Suppressor macrophage treated with lipopolysaccharide for 1 hour (primary cell): ENCODE measurements at places on chromosomes 1 and 21.

DNA sequence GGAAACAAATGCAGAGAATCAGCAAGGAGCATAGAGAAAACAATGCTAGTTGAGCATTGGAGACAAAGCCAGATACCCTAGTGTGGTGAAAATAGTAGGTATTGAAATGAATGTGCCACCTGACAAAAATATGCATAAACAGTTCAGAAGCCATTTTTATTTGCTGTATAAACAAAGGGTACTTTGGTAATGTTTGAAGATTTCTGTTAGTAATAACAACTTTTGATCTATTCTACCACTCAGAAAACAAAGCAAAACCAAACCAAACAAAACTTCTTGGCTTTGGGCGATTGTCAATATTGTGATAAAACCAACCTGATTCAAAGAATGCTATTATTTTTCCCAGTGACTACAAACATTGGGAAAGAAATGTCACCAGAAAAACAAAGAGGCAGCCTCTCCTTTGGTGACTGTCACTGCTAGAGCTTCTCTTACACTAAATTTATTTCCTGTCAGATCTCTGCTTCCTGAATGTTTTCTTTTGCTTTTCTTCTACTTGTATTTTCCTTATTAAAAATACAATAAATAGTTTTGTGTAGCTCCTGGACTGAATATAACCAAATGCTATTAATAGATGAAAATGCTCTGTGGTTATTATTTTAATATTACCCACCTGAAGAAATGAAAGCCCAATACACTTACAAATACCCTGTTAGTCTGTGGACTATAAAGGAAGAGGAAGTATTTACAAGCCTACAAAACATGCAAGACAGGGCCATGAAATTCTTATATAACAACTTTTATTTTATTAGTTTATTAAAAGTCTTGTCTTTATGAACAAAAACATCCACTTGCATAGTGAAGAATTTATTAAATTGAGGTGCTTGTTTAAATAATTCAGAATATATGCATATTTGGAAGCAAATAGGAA, 5.7 kb downstream of the ATP6V1G3 start:
- no peak for DNase-seq

- DNase-seq = peak; percentile 5
These were observed 162.7 kb downstream of the ZNF648 start for GRCh38 chr1:181898773-181899172.

GRCh38 chr1:66552829-66553228, 18.9 kb downstream of the SGIP1 start:
- DNase-seq = no peak

GRCh38 chr1:48227165-48228013, 4.9 kb downstream of the SLC5A9 start:
- peak; percentile 13 for DNase-seq

DNA sequence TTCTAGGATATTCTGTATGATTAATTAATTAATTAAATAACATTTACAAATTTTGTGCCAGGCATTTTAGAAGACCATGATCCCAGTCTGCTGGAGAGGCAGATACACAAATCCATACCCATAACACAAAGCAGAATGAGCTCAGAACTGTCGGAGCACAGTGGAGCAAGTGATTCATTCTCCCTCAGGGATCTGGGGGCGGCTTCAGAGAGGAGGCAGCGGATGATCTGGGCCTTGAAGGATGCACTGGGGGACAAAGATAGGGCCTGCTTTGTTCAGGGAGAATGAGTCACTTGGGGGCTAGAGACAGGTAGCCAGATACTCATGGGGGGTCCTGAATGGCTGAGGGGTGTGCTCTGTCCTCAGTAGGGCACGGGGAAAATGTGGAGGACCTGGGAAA, 50.9 kb upstream of the TRABD2B start:
- DNase-seq = no peak

DNA sequence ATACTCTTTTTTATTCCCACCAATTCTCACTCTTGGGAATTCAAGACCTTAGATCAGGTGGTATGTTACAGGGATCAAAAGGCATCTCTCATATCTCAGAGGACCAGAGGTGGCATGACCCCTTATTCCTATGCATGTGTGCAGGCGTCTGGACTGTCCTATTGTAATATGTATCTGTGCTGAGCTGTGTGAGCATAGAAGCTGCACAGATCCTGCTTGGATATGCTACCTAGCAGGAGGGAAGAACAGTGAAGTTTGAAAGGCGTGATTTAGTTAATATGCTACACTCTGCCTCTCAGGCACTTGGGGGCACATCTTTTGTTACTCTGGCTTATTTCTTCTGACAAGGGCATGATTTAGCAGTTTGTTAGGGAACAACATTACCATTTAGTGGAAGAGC, 86.7 kb upstream of the ZRANB2 start:
- DNase-seq = no peak

GRCh38 chr1:39625462-39626273, 13.8 kb downstream of the HEYL start:
- no peak for DNase-seq

DNA sequence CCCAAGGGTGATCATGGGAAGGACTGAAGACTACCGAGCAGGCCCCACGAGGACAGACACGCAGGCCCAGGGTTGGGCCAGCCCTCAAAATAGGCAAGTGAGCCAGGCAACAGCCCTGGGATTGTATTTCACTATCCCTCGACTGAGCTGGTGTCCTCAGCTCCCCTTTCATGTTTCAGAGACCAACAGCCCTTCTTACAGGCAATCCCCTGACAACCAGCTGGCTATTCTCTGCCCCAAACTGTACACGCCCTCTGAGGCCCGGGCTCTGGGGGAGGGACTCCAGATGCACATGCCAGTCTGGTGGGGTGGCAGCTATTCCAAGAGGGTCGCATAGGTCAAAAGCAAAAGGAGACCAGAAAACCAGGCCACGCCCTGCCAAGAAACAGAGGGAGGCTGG, 243.0 kb downstream of the TOMM20 start:
- DNase-seq = no peak

DNA sequence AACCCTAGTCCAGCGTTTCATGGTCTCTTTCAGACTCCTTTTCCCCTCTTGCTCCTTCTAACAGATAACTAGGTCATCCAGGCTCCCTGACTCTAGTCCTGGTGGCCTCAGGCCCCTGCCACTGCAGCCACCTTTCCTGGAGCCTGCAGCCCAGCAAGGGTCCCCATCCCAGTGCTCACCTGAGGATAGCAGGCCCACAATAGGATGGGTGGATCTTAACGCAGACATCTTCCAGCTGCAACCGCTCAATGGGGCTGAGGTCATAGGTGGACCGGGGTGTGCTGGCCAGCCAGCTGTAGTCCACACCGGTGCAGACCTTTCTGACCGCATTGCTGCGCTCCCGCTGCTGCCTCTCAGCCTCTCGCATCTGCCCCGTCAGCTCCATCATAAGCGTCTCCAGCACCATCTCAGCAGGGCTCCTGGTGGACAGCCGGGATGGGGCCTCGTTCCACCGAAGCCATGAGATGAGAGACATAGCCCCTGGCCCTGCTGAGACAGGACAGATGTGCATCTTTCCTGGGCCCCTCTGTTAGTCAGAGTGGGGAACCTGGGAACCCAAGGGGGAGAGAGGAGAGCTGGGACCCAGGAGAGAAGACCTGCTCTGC, 10.9 kb downstream of the RD3 start:
- DNase-seq = no peak

DNA sequence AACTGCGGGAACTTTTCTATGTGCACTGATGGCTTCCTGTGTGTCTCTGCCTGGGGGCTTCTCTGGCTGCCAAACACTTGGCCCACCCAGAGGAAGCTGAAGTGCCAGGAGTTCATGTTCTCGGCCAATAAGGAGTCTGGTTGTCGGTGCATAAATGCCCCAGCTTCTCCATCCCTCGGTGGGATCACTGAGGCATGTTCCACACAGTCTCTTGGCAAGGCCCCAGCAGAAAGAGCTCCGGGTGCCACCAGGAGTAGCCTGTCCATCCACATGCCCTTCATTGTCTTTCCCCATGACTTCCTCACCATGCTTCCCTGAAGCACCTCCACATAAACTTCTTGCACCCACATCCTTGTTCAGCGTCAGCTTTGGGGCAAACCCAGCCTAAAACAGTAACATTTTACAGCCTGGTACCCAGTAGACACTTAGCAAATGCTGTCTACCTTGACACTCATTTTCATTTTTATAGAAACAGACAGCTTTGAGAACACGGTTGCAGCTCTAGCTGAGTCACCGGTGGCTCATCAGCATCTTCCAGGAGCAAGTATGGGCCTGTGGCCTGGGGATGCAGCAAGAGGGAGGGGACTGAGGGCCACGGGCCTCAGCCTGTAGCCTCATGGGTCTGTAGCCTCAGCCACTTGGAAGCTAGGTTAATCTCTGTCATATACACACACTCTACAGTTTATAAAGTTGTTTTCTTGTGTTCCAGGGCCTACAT, 14.8 kb upstream of the CDCP2 start:
- no peak for DNase-seq

GRCh38 chr1:54581621-54582035, 33.6 kb downstream of the ACOT11 start:
- DNase-seq = no peak

- no peak for DNase-seq
These were observed 10.7 kb downstream of the H6PD start for GRCh38 chr1:9245230-9245619.

GRCh38 chr1:7680207-7680954, 90.7 kb upstream of the VAMP3 start:
- peak; percentile 52 for DNase-seq

- DNase-seq = no peak
These were observed 52.5 kb downstream of the SIM2 start for GRCh38 chr21:36751383-36751782.
